ENCODE measurements at places on chromosomes 7 and 10. TPM values are rescaled to one million over a fixed set of nuclear protein-coding genes. Genes with fewer than 3 reads are reported as not detected.

The IL2RA gene
- total RNA-seq, result 59.2 TPM

DNA sequence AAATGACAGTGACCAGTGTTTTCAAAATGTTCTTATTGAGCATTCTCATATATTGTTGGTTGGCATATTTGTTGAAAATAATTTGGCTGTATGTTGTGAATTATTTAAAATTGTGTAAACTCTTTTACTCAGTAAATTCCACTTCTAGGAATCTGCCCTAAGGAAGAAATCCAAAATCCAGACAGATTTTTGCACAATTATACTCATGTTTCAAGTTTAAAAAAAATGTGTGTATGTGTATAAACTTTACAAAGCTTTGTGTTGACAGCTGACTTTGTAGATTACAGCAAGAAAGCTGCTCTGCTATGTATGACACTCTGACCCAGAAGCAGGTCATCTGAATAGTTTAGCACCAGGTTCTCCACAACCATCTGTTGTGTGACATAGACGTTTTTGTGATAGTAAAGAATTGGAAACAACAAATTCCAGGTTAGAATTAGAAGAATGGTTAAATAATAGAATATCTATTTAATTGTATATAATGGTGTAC is 21.6 kb downstream of the KIFBP start:
- DNase-seq, result no peak

- no peak for DNase-seq
Observed at GRCh38 chr10:104947314-104947713, 306.2 kb downstream of the SORCS3 start.

The TAS2R41 gene
- 0.52 TPM for total RNA-seq
